ENCODE measurements at places on chromosomes 4 and X.

- no peak for DNase-seq
These were observed 1817.2 kb downstream of the STIM2 start for GRCh38 chr4:28677808-28678207.

DNA sequence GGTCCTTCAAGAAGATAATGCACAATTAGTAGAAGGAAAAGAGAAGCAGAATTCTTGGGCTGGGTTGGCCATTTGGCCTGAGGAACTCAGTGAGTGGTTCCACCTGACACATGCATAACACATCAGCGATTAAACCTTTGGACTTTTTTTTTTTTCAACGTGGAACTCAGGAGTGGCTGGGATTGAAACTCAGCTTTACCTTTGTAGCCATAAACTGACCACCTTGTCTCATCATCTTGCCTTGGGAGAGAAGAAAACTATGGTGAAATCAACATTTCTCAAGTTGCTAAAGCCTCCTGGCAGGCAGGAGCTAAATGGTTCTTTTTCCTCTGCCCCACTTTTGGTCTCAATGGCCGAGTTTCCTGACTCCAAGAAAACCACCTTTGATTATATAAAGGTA lies 16.3 kb downstream of the PTTG2 start:
- DNase-seq, result peak; percentile 18

DNA sequence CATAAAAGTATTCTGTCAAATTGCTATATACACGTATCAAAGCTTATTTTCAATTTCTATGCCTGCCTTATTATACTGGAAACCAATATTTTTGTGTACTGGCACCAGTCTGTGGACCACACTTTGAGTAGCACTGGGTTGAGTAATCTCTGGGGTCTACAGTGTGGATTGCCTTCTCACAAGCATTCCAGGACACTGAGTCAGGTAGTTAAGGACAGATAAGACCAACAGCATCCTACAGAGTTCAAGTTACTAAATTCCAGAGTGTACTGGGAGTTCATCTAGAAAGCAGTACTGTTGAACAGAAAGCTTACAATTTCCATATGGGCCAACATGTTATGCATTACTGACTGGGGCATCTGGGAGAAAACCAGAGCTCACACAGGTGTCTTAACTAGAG lies 61.8 kb downstream of the VMA21 start:
- DNase-seq, result peak; percentile 4

DNA sequence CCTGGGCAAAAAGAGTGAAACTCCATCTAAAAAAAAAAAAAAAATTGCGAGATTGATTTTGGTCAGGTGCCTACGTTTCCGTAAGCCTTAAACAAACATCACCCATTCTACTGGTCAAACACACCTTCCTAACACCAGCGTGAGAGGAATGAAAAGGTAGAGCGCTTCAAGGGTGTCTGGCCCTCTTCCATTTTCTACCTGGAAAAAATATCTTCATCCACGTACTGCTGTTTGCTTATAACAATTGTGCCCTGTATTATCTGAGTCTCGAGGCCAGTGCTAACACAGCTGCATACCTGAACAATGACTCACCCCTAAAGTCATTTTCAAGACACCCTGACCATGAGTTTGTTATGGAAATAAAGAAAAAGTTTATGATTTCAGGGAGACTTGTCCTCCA lies 13.9 kb downstream of the TMSB4X start:
- peak; percentile 85 for DNase-seq

DNA sequence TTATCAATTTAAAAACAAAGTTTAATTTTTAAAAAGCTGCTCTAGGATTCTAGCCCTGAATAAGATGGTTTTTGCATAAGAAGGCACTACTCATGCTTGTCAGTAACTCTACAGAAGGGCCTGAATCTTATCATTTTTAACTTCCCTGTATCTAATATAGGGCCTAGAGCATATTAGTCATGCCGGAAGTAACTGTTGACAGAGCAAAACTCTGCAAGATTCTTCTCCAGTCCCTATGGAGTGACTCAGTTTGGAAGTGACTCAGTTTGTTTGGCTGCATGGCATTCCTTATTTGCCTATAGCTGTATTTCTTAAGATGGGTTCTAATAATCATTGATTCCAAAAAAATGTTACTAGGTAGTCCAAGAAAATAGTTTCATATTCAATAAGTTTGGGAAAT lies 431.8 kb upstream of the HTR2C start:
- peak; percentile 65 for DNase-seq

- DNase-seq, result no peak
These were observed 29.1 kb downstream of the TBL1X start for GRCh38 chrX:9493936-9494335.

GRCh38 chrX:133175605-133176004 lies 42.5 kb downstream of the TFDP3 start:
- DNase-seq, result no peak

DNA sequence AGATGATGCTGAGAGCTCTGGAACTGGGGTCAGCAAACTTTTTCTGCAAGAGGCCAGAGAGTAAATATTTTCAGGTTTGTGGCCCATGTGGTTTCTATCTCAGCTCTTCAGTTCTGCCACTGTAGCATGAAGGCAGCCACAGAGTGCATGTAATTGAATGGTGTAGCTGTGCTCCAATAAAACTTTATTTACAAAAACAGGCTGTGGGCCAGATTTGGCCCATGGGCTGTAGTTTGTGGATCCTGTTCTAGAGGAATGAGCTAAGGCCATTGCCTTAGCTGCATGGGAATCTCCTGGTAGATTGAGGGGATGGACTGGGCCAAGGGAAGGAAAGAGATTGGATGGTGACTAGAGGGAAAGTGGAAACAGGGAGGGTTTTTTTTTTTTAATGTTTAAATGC lies 36.8 kb downstream of the CLCN4 start:
- no peak for DNase-seq

- no peak for DNase-seq
These were observed 32.4 kb downstream of the ATP8A1 start for GRCh38 chr4:42624551-42624950.

- no peak for DNase-seq
These were observed 79.4 kb downstream of the FAM53A start for GRCh38 chr4:1604706-1605205.

DNA sequence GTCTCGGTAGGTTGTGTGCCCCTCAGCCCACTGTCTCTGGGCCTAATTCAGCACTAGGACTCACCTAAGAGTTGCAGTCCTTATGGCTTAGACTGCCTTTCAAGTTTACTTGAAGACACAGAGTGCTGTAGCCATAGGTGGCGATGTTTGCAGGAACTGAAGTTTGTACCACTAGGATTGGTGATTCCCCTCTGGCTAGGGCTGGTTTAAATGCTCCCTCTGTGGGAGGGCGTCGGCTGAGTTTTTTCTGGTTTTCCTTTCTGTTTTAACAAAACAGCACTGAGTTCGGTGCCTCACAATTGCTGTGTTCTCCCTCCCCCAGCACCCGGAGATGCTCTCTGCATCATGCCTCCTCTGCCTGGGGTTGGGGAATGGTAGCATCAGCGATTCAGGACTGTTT lies 480.9 kb downstream of the PCDH11X start:
- DNase-seq, result no peak

- no peak for DNase-seq
These were observed 30.6 kb upstream of the LCORL start for GRCh38 chr4:18052158-18052557.

- peak; percentile 23 for DNase-seq
These were observed at the start of gene IL1RAPL2 for GRCh38 chrX:104565791-104566680. Gene IL1RAPL2, plus strand, starts transcription at chrX:104566199.

GRCh38 chrX:45083314-45083713 lies 117.4 kb downstream of the DIPK2B start:
- DNase-seq, result no peak

- DNase-seq, result no peak
These were observed 31.3 kb downstream of the ACSL1 start for GRCh38 chr4:184794470-184794869.

DNA sequence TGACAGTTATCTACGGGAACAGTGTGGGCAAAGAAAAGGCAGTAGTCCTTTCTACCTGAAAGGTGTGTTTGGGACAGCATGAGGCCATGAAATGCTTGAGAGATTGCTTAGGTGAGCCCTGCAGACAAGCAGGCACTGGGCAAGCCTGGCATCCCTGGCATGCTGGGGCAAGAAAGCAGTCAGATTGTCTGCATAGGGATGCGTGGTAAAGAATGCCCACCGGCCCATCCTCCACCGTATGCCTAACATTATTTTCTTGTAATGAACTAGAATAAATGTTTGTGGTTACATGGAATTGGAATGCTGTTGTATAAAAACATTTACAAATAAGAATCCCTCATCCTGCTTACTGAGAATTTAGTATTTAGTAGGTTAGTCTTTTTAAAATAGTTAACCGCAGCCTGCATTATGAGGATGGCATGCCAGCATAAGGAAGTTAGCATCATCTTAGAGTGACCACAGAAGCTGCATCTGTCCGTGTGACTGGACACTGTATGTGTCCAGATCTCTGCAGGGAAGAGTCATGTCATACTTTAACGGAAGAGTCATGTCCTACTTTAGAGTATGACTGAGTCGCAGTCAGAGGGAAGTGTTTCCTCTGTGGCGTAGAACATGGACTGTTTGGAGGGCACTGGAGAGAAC lies 18.9 kb downstream of the ZBTB49 start:
- DNase-seq, result peak; percentile 29

DNA sequence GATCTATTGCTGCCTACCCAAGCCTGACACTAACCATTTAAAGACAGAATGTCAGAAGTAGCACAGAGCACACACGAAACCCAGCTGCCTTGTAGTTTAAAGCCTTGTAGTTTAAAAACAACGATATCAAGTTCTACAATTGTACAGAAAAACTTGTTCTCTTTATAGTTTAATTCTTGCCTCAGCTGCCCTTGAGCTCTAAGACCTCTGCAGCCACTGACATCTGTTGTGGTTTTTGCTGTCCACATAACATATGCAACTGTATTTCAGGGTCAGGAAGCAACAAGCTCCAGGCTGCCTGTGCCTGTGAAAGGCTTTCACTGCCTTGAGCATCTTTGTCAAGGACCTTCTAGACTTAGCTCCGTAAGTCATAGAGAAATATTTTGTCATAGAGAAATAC lies 227.2 kb downstream of the SPCS3 start:
- DNase-seq, result no peak

GRCh38 chr4:25552580-25553271 lies 102.9 kb upstream of the SLC34A2 start:
- DNase-seq, result no peak

- no peak for DNase-seq
These were observed 164.1 kb downstream of the DTHD1 start for GRCh38 chr4:36445480-36445879.

DNA sequence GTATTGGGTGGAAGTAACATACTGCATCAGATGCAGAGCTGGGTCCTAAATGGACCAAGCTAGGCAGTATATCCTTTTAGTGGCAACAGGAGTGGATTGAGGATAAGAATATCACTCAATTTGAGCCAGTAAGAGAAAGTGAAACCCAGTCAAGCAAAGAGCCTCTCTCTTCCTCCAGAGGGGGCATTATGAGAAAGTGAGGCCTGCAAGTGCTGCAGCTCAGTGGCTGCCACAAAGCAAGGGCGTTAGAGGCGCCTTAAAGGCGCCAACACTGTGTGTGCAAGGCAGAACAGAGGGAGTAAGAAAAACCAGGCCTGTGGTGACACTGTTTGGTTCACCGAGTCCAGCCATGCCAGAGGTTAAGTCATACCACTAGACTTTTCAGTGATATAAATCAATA lies 17.5 kb downstream of the STX18 start:
- DNase-seq, result no peak

DNA sequence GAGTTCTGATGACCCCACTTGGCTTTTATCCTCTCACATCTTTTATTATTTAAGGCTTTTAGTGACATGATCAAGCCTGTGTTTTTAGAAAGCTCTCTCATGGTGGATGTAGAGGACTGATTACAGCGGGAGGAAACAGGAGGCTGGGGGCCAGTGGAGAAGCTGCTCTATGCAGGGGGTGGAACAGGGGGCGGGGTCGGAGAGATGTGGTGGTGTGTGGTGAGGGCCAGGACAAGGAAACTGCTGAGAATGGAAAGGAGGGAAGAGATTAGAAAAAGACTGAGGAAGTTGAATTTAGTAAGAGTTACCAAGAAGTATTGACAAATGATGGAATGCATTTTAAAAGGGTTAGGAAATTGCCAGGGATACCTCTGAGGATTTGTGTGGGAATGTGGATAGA lies 292.2 kb downstream of the ZIC3 start:
- DNase-seq, result no peak

DNA sequence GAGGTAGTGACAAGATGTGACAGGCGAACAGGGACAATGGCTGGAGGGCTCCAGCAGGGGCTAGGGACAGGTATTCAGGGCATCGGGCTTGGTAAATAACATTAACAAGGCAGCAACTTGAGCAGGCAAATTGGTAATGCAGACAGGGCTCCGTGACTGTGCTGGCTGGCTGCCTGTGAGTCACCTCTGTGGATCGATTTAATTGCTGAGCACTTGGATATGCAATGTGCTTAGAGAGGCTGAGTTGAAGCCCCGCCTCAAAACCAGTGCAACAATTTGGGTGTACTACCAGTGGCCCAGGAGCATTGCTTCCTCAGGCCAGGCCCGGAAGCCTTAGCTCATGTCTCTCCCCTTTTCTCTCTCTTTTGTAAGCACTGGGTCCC lies 19.5 kb downstream of the CNGA2 start:
- DNase-seq, result peak; percentile 74

DNA sequence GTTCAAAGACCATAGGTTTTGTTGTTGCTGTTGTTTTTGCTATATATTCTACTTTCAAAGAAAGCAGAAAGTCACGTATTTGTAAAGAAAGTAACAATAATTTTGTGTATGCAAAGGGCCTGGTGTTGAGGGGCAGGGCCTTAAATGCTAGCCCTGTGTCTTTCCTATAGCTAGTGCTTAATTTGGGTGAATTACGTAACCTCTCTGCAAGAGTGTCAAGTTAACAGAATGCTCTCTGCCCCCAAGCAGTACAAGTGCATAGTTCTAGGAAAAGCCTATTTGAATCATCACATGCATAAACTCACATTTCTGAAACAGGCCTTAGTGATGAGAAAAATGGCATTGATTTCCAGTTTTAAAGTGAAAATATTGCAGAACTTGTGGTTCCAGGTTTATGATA lies 663.6 kb downstream of the STIM2 start:
- peak; percentile 22 for DNase-seq

DNA sequence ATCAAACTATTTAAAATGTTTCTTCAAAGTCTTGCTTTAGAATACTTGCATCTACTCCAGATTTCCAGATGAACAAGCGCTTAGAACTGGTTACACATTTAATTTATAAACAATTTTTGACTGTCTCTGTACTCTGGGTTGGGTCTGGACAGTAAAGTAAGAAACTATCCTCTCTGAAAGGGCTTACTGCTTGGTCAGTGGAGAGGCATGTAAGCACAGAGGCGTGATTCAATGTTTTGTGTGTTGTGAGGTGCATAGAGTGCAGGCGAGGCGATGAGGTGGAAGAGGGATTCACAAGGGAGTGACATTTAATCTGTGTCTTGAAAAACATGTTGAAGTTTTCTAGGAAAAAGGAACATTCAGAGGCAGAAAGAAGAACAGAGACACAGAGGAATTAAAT lies 231.4 kb downstream of the VEGFC start:
- no peak for DNase-seq

GRCh38 chrX:39152106-39152649 lies 350.9 kb downstream of the MID1IP1 start:
- no peak for DNase-seq

GRCh38 chr4:113997206-113997605 lies 17.8 kb upstream of the ARSJ start:
- peak; percentile 74 for DNase-seq

GRCh38 chr4:83728191-83728590 lies 192.3 kb downstream of the GPAT3 start:
- DNase-seq, result no peak

- DNase-seq, result no peak
These were observed 12.9 kb downstream of the DCK start for GRCh38 chr4:71006203-71006907.
